Bronchial epithelial cell (primary cell): ENCODE measurements at places on chromosomes 7 and 10. TPM values are rescaled to one million over a fixed set of nuclear protein-coding genes. Genes with fewer than 3 reads are reported as not detected.

- DNase-seq, result no peak
Observed at GRCh38 chr10:6204063-6204340, 1.3 kb downstream of the PFKFB3 start.

- no peak for DNase-seq
Observed at GRCh38 chr10:43235070-43235900, 31.6 kb downstream of the RASGEF1A start.

- DNase-seq, result no peak
Observed at GRCh38 chr10:132958883-132959558, 16.7 kb upstream of the CFAP46 start.

GRCh38 chr10:7538970-7539654, 127.7 kb downstream of the ITIH5 start:
- no peak for DNase-seq

- peak; percentile 49 for DNase-seq
Observed at GRCh38 chr7:77657427-77658224, 38.6 kb upstream of the RSBN1L start.

DNA sequence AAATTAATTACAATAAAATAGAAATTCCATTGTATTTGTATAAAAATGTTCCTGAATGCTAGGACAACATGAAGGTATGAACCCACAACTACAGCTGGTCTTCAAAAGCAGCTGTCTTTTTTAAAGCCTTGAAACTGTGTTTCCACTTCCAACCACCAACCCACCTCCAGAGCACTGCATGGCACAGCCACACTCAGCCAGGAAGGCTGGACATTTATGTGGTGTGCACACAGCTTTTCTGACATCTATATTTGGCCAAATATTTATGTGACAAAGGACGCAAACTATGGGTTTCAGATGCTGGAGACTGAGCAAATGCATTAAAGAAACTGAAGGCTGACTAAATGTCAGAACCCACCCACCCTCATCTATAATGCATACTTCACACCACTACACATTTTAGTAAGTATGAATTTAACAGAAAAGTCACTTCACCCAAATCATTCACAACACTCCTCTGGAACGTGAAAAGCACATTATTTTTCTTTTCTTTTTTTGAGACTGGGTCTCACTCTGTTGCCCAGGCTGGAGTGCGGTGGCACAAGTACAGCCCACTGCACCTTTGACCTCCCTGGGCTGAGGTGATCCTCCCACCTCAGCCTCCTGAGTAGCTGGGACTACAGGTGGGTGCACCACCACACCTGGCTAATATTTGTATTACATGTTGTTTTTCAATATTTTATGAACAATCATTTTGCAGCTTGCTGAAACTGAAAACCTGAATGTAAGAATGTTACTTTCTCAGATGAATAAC, 27.9 kb upstream of the DAGLB start:
- no peak for DNase-seq

GRCh38 chr10:44337081-44337480, 47.8 kb downstream of the CXCL12 start:
- no peak for DNase-seq

- DNase-seq, result peak; percentile 73
Observed at GRCh38 chr7:29563590-29564495, at the start of gene PRR15. Gene PRR15, plus strand, starts transcription at chr7:29563835. Its CDS starts 2,495 bp downstream, at chr7:29566330.

- DNase-seq, result no peak
Observed at GRCh38 chr7:100603726-100604027, 1.5 kb downstream of the PCOLCE start.

- DNase-seq, result peak; percentile 98
Observed at GRCh38 chr10:104391150-104391968, 37.7 kb downstream of the CFAP58 start.

DNA sequence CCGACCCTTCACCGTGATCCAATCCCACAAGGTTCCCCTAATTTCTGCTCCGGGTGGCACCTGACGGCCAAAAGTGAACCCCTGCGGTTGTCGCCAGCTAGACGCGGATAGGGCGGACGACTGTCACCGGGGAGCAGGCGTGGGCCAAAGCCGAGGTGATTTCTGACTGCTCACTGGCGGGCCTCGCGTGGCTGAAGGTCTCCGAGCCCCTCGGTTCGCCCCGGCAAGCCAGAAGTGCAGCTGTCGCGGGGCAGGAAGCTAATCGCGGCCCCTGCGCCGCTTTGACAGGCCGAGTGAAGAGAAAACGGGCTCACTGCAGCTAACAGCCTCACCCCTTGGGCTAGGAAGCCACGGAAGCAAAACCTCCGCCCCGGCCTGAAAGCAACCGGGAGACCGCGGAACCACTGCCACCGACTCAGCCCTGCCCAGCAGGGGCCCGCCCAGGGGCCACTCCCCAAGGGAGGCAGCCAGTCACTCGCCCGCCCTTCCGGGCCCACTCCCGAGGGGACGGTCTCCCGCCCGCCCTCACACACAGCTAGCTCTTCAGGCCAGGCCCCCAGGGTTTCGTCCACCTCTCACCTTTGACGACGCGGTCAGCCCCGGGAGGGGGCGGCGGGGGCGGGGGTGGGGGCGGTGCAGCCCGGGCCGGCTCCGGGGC, 469 bp downstream of the PPP3CB start:
- peak; percentile 81 for DNase-seq

- DNase-seq, result peak; percentile 50
Observed at GRCh38 chr7:152512706-152513105, 76.9 kb upstream of the KMT2C start.

- no peak for DNase-seq
Observed at GRCh38 chr7:71459132-71459531, 327.2 kb downstream of the GALNT17 start.

- peak; percentile 71 for DNase-seq
Observed at GRCh38 chr10:132946-133898, 2.0 kb upstream of the ZMYND11 start.

DNA sequence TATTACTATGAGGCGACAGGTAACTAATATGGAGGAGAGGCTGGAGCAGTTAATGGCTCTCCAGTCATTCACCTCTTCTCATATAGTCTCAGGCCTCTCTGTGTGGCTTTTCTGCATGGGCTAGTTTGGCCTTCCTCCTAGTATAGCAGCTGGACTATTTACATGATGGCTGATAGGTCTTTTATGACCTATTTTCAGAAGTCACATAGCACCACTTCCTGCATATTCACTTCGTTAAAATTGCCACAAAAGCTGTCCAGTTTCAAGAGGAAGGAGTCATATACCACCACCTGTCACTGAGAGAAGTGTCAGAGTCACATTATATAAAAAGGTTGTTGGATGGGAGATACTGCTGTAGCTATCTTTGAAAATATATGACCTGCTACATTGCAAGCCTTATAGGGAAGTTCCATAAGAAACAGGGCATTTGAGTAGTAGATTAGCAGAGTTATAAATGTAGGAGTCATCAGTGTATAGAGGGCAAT, 8.0 kb upstream of the DMTF1 start:
- no peak for DNase-seq

DNA sequence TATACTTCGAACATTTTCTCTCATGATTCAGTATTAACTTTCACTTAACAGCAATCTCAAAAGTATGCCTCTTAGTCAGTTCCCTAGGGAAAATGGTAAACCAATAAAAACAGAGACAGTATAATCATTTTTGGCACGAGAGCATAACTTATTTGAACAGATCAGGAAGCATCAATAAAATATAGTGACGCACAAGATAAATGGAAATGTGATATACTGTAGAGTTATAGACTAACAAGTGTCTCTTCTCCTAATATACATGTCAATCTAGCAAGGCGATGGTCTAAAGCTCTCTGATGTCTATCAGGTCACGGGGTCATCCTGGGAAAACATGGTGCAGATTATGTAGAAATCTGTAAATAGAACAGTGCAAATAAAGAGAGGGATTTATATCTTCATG, 131.6 kb downstream of the HGF start:
- DNase-seq, result no peak

- no peak for DNase-seq
Observed at GRCh38 chr10:131698986-131699385, 201.8 kb upstream of the PPP2R2D start.

DNA sequence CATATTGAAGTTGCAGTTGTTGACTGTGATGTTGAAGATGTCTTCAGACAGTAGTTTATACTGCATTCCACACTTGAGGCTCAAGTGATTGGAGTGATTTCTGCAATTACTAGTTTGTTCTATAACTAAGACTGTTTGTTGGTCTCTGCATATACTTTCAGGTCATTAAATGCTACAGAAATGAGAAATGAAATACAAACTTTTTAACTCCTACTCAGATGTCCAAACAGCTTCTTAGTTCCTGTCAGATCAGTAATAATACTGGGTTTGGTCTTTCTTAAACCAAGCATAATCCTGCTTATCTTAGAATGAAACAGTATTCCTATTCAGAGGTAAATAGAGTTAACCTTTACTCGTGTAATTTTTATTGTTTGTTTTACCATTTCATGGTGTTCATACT, 115.9 kb downstream of the CCNY start:
- DNase-seq, result no peak

DNA sequence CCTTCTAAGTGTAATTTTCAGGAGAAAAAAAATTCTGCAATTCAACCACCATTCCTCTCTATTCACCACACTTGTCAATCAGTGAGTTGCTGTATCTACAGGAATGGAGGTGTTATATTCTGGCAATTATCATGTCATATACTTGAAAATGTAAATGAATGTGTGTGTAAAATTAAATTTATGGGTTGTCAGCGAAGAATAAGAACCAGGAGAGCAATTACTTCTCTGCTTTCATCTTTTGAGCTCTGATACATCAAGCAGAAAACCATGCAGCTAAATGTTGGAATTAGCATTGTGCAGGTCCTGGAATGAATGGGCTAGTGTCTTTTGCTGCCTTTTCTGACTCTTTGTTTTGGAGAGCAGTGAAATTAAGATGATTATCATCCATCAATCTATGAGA, 207.6 kb downstream of the FOXP2 start:
- no peak for DNase-seq

- DNase-seq, result no peak
Observed at GRCh38 chr7:148318102-148318811, 272.3 kb upstream of the C7orf33 start.

DNA sequence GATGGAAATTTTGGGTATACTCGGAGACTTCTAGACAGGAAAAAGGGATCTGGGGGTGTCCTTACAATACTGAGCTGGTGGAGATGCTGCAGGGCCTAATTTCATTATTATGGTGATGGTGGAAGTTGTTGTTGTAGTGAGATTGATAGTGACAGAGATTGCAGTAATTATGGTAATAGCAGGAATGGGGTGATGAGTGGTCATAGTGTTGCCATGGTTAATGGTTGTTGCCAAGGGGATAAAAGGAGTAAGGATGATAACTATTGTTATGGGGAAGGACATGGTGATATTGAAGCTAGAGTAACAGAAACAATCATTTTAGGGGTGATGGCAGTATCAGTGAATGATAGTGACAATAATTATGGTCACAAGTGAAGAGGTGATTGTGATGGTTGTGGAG, 27.1 kb upstream of the LBX1 start:
- DNase-seq, result no peak

DNA sequence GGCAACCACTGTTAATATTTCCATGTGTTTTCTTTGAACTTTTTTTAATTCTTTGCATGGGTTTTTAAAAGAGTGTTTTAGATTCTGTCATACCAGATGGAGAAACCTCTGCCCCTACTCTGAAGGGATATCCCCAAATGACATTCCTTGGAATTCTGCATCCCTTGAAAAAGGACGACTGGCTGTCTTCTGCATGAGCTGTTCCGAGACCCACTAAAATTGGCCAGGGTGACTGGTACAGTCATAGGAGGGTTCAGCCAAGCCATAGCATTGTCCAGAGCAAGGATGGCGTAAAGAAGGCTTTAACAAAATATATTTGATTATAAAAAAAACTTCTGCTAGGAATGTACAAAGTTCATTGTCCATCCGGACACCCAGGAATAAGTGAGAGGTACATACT, 952.9 kb downstream of the NRG3 start:
- no peak for DNase-seq

DNA sequence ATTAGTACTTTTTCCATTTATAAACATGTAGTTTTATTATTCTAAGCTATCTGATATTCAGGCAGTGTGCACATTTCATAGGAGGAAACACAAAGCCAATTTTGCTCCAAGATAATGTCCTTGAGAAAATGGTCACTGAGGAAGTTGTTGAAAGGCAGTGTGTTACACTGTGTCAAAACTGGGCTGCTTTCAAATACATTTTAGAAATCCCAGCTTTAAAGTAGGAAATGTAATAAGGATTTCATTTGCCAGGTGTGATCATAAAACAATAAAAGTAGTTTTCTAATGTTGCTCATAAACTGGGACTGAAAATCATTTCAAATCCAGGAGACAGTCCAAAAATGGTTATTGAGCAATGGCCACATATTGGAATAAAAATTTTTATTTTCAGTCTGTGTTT, 80.1 kb downstream of the WDR37 start:
- no peak for DNase-seq

GRCh38 chr10:103166523-103166922, 26.5 kb downstream of the NT5C2 start:
- DNase-seq, result no peak

- DNase-seq, result no peak
Observed at GRCh38 chr7:101201695-101202602, 1.1 kb upstream of the MOGAT3 start.

- DNase-seq, result no peak
Observed at GRCh38 chr10:129837909-129838582, 126.0 kb downstream of the EBF3 start.

- DNase-seq, result no peak
Observed at GRCh38 chr7:156820445-156821063, 72.4 kb downstream of the LMBR1 start.

- DNase-seq, result peak; percentile 26
Observed at GRCh38 chr7:122885583-122886356, 490 bp downstream of the CADPS2 start.

DNA sequence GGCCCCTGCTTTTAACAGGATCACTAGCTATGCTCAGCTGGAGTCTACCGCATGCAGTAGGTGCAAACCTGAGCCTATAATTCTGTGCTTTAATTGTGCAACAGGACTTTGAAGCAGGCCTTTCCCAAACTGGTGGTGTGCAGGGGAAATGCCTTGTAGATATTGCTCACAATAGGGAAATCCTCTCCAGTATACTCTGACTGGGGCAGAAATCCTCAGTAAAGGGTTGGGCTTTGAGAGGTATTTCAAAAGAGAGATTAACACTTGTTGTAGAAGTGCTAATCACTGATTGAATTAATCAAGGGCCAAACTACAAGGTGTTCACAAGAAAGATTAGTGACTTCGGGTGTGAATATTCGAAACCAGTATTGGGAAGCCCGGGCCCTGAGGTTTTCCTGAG, 58.5 kb upstream of the EXOC6 start:
- DNase-seq, result no peak

DNA sequence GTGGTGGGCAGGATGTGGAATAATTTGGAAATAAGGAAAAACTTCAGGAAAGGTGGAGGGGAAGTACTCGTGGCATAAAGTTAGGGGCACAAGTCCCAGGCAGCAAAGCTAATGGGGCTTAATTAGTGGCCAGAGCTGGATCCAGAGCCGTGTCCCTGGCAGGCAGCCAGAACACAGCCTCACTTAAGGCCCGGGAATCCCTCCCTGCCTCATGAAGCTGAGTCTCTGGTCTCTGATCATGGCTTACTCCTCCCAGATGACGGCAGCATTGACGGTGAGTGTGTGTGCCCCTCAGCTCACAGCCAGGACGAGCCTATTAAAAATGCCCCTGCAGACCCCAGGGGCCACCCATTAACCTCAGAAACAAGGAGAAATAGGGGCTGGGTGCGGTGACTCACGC, 48.2 kb upstream of the NPTX2 start:
- DNase-seq, result no peak

The C10orf90 gene
- not detected in 2 replicates for total RNA-seq

The ABCB1 gene
- under 0.01 TPM in 1 of 2 replicates, not detected in the other for total RNA-seq

The IGF2BP3 gene
- 4.6 and 12.4 TPM in 2 replicates for total RNA-seq

The EIF5AL1 gene
- total RNA-seq, result 0.26 TPM in 2 replicates

The GPR26 gene
- not detected in 2 replicates for total RNA-seq

The OPN1SW gene
- not detected in 2 replicates for total RNA-seq

The TSPAN12 gene
- 1.6 and 2.7 TPM in 2 replicates for total RNA-seq

The SPDYE9 gene
- not detected in 2 replicates for total RNA-seq

The EGR2 gene
- 0.13 and 0.26 TPM in 2 replicates for total RNA-seq
